ENCODE measurements at places on chromosomes 3 and 15.

DNA sequence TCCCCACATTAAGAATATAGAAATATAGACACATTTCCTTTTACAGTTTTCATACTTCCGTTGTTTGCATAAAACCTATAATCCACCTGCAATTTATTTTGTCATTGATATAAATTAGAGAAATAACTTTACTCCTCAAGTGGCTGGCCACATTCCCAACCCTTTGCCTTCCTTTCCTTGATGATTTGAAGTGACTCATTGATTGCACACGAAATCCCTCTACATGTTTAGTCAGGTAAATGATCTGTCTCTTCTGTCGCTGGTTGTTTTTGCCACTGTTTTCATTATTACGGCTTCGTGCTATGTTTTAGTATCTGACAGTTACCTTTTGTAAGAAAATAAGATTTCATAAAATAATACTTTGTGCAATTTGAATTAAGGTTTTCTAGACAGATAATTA is 272.2 kb upstream of the NR2E3 start:
- no peak for DNase-seq

DNA sequence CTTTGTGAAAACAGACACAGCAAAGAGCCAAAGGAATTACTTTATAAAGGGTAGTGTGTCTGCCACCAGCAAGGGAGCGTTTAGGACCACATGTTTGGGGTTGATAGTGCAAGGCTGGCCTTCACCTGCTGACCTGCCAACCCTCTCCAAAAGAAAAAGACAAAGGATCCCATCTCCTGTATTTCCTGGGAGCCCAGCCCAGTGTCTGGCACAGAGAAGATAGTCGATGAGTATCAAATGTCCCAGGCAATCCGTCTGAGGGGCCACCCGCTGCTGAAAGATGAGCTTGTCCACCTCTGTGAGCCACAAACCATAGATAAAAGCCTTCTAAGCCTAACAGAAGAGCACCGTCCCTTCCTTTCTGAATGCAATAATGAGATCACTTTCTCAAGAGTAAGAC is 154.8 kb upstream of the CTNNB1 start:
- DNase-seq = no peak

- DNase-seq = peak; percentile 28
These were observed 1.5 kb downstream of the SMAD6 start for GRCh38 chr15:66703540-66703941.

- DNase-seq = peak; percentile 90
These were observed 5.5 kb downstream of the SMAD6 start for GRCh38 chr15:66707310-66708082.

GRCh38 chr3:24499991-24500390 is 5.3 kb upstream of the THRB start:
- DNase-seq = no peak

GRCh38 chr3:133464573-133464972 is 64.7 kb downstream of the BFSP2 start:
- no peak for DNase-seq

GRCh38 chr15:85779249-85779648 is 15.5 kb downstream of the KLHL25 start:
- no peak for DNase-seq

DNA sequence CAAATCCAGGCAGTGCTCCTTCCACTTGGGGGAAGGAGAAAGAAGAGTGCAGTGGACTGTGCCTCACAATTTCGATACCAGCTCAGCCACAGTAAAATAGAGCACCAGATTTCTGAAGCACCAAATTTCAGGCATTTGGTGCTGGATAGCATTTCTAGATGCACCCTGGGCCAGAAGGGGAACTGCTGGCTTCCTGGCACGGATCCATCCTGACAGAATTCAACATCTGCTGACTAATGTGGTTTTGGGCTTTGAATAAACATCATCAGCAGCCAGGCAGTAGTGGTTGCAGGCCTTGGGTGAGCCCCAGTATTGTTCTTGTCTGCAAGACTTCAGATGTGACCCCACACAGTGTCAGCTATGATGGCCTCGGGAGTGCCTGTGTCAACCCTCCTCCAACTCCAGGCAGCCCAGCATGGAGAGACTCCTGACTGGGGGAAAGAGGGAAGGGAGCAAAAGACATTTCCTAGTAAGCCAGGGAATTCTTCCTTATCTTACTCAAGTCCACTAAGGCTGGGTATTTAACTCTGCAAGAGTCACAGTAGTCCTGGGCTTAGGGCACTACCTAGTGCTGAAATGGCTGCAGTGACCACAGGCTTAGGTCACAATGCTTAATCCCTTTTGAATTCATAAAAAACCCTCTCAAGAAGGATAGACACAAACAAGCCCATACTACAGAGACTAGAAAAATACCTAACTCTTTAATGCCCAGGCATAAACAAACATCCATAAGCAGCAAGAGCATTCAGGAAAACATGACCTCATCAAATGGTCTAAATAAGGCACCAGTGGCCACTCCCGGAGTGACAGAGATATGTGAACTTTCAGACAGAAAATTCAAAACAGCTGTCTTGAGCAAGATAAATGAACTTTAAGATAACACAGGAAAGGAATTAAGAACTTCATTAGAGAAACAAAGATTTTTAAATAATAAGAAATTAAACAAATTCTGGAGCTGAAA is 74.7 kb downstream of the SPATA16 start:
- DNase-seq = peak; percentile 24

DNA sequence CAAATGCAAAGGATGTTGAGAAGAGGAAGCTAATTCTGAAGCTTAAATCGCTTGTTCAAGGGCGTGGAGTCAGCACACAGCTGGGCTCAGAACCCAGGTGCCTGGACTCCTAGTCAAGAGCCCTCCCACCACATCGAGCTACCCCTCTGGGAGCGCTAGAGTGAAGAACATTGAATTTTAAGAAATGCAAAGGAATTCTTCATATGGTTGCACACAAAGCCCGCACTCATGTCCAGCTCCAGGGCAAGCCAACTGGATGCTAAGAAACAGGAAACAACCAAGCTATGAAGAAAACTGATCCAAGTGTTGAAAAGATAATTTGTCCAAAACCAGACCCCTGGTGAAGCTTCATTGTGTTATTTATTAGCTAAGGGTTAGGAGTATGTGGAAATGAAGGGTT is 122.3 kb downstream of the ALDH1A2 start:
- DNase-seq = no peak

DNA sequence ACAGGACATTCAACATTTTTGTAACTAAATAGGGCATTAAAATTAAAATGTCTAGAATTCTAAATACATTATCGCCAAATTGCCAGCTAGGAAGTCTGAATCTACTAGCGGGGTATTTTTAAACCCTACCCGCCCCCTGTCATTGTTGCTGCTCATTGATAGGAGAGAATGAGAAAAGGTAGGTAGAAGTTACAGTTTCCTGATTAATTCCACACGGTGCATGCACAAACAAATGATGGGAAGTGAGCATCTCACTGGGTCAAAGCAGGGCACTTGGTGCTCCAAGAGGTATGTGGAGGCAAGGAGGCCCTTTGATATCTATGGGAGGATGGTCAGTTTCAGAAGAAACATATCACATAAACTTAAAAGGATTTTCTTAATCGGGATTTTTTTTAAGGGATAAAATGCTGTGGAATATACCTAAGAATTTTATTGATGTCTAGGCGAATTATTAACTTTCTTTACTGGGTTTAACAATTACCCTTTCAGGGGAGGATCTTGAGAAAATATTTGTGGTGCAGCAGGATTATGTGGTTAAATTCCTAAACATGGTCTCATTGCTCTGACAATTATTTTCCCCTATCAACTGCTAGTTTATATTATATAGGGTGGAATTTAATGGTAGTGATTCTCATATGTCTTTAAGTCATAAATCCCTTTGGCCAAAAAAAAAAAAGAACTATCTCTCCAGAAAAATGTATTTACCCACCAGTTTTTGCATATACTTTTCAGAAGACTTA is 236.0 kb upstream of the GOLGA6L4 start:
- DNase-seq = no peak
